ENCODE measurements at places on chromosomes 7 and 10. TPM values are rescaled to one million over a fixed set of nuclear protein-coding genes. Genes with fewer than 3 reads are reported as not detected.

Gene COMTD1
- 2.0 TPM for polyA plus RNA-seq

Gene CARD11
- not detected for polyA plus RNA-seq

Gene PSD
- polyA plus RNA-seq, result 1.7 TPM

Gene NPC1L1
- not detected for polyA plus RNA-seq

Gene CPVL
- not detected for polyA plus RNA-seq

Gene DIP2C
- 13.2 TPM for polyA plus RNA-seq

Gene CTAGE4
- polyA plus RNA-seq, result not detected

Gene SLC16A9
- 1.8 TPM for polyA plus RNA-seq

Gene TFEC
- not detected for polyA plus RNA-seq

Gene CC2D2B
- polyA plus RNA-seq, result 6.2 TPM

Gene FKBP6
- not detected for polyA plus RNA-seq

Gene WEE2
- polyA plus RNA-seq, result not detected

Gene OR13A1
- not detected for polyA plus RNA-seq

Gene PTPRE
- polyA plus RNA-seq, result 98.0 TPM

Gene GNG11
- polyA plus RNA-seq, result 4.7 TPM

Gene SH3PXD2A
- polyA plus RNA-seq, result 5.5 TPM

Gene SPRN
- 0.73 TPM for polyA plus RNA-seq

Gene TEX36
- polyA plus RNA-seq, result not detected

Gene SDK1
- polyA plus RNA-seq, result 0.91 TPM

Gene CRTAC1
- polyA plus RNA-seq, result 9.6 TPM

Gene LRWD1
- 0.11 TPM for polyA plus RNA-seq
